ENCODE measurements at places on chromosomes 11 and 22. TPM values are rescaled to one million over a fixed set of nuclear protein-coding genes. Genes with fewer than 3 reads are reported as not detected.

RIMBP3C gene
- total RNA-seq, result 1.4 TPM

ACTN3 gene
- total RNA-seq, result not detected

PGM2L1 gene
- 22.6 TPM for total RNA-seq

HORMAD2 gene
- total RNA-seq, result not detected

TCN1 gene
- not detected for total RNA-seq

PTPRCAP gene
- 0.38 TPM for total RNA-seq

OR52I2 gene
- not detected for total RNA-seq

MPZL3 gene
- total RNA-seq, result not detected

OR52W1 gene
- not detected for total RNA-seq

RFPL1 gene
- not detected for total RNA-seq

BUD13 gene
- total RNA-seq, result 16.6 TPM

HOATZ gene
- not detected for total RNA-seq

All from LHCN-M2 (cell line).